ENCODE measurements at places on chromosomes 1 and 21.
A peak's percentile ranks its signal among the peaks of the same experiment; 100 is the strongest.

GRCh38 chr21:34126691-34127090, 53.3 kb downstream of the MRPS6 start:
- DNase-seq = no peak

GRCh38 chr1:154456631-154457030, 45.4 kb upstream of the TDRD10 start:
- DNase-seq = no peak

DNA sequence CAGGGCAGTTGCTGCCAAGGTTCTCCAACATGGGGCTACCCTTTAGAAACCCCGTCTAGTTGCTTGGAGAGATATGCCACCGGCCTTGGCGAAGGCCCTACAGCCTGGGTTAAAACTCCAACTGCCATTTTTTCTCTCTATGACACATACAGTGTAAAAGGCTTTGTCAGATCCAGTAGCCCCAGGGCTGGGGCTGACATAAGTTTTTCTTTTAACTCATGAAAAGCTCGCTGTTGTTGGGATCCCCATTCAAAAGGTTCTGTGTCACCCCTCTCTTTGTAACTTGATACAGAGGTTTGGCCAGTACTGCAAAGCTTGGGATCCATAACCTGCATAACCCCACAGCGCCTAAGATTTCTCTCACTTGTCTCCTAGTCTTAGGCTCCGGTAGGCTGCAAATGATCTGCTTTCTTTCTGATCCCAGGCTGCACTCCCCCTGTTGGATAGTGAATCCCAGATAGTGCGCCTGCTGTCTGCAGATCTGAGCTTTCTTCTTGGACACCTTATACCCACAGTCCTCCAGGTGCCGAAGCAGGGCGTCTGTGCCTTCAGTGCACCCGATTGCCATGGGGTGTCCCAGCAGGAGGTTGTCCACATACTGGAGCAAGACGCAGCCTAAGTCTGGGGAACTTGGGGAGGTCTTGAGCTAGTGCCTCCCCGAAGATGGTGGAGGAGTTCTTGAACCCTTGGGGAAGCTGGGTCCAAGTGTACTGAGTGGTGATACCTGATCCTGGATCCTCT, 406.2 kb downstream of the TGFB2 start:
- no peak for DNase-seq

DNA sequence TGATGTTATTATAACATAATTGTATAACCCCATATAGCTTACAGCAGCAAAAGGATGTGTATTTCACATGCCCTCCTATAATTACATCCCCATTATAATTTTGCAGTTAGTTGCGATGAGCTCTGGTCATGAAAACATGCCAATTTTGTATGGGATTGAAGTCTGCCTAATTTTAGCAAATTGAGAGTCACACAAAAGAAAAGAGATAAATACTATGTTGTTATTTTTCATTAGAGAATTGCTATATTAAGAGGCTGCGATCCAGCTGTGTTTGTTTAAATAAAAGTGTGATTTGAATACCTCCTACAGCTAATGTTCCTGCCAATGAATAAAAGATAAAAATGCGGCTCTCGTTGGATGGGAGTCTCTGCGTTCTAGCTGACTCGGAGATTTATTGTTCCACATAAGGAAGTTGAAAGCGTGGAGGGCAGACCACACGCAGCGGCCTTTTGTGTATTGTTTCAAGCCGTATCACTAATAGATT, 461.0 kb upstream of the NFIA start:
- no peak for DNase-seq

DNA sequence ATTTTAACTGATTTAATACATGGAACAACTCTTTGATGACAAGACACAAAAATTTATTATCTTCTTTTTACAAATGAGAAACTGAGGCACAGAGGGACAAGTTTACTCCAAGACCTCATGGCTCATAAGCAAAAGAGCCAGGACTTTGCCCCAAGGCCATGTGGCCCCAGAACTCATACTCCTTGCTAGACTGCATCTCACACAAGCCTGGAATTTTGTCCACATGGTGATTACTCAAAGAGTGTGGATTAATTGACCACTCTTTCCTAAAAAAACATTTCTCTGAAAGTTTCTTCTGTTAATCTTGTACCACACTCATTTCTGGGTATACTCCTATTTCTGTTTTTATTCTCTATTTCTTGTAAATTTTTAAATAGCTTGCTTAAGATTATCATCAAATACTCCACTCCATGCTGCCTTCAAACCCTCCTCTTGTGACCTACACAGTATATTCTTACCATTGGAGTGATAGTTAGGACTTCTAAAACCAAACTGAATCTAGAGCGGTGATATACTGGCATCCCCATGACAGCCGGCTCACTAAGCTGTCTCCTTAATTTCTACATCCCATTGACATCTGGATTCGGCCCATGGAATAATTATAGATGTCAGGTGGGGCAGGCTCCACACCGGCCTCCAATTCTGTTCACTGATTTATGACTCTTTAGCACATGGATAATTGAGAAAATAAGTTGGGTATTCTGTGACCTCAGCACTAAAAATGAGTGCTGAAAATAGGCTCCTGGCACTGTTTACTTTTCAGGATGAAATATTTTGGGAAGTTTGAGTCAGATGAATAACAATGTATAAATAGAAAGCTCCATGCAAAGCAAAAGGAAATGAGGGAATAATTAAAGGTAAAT, 16.1 kb downstream of the RGS4 start:
- DNase-seq = peak; percentile 45

DNA sequence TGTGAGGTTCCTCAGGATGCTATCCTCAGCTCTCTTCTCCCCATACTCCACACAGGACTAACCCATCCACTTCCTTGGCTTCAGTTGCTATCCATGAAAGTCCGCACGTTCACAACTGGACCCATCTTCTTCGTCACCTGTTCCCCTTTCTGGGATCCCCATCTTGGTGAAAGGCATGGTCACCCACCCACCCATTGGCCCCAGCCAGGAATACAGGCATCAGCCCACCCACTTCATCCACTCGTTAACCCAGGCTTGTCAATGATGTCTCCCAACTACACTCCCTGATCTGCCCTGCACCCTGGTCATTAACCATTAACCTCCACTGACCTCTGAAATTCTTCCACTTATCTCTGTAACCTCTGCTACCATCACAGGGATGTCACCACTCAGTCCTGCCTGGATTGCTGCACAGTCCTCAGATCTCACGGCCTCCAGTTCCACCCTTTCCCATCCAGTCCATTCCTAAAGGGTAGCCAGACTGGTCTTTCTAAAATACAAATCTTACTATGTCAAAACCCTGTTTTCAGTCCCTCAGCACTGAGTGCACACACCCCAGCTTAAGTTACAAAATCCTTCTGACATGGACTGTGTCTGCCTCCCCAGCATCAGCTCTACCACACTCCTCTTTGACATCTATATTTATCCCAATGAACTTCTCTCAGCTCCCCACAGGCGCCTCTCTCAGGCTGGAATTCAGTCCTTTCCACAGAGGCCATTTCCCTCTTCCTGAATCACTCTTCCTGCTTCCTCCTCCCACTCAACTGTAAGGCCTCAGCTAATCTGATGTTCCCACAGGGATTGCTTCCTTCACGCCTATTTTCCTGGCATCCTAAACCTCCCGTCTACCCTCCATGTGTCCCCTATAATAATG, 10.4 kb downstream of the PGLYRP4 start:
- DNase-seq = no peak

GRCh38 chr1:223323491-223324484, 40.2 kb downstream of the SUSD4 start:
- no peak for DNase-seq

DNA sequence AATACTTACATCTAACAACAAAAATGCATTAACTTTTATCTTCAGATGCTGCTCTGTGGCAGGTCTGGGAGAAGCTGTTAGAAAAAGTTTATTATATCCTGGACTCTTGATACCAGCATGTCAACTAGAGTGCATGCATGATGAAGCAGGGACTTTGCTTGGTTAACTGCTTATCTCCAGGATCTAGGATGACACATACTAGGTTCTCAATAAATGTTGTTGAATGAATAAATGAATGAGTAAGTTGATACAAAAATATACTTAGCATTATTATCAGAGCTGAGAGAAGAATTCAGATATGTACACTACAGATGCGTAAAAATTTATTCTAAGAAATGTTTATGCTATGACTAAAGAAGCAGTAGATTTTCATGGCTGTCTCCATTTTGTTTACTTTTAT, 304.3 kb downstream of the LTN1 start:
- DNase-seq = no peak

GRCh38 chr1:18938707-18939070, 17.8 kb downstream of the IFFO2 start:
- peak; percentile 85 for DNase-seq

DNA sequence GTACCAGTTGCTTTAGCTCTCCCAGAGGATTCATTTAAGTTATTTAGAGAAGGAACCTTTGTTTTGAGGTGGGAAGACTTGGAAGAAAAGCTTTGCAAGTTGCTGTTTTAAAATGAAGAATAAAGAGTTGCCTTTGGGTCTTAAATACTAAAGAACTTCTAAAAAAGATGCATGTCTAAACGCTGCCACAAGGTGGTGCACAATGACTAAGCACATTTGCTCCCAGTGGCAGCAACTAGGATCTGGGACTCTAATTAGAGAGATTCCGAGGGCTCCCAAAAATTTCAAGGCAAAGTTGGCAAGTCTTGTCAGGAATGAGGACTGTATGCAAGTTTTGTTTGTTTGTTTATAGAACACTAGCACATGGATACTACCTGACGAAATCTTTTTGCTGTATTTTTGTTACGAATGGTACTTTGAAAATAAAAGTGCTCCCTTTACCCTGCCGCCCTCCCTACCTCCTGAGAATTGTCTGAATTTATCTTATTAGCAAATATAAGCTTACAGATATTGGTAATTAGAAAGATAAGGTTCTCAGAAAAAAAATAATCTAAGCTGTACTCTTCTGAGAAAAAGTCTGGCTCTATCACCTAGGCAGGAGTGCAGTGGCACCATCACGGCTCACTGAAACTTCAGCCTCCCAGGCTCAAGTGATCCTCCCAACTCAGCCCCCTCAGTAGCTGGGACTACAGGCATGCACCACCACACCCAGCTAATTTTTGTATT, 121.8 kb downstream of the HFM1 start:
- DNase-seq = no peak

DNA sequence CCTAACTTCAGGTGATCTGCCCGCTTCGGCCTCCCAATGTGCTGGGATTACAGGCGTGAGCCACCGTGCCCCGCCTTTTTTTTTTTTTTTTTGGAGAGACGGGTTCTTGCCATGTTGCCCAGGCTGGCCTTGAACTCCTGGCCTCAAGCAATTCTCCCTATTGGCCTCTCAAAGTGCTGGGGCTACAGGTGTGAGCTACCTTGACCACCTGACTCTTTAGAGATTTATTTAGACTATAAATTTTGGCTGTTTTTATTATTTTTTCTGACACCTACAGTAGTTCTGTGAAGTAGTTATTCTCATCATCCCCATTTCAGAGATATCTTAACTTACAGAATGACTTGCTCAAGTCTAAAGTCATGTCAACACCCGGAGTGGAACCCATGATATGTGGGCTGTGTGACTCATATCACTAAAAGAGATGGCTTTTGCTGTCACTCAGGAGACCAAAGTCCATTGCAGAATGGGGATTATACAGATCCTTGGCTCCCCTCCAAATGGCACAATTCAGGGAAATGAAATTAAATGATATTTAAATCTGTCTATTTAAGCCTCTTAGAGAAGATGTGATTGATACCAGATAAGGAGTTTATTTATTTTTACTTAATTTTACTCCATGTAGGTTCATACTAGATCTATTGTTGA, 93.2 kb downstream of the CTH start:
- peak; percentile 38 for DNase-seq

GRCh38 chr1:238242181-238242580, 351.5 kb upstream of the ZP4 start:
- DNase-seq = no peak

DNA sequence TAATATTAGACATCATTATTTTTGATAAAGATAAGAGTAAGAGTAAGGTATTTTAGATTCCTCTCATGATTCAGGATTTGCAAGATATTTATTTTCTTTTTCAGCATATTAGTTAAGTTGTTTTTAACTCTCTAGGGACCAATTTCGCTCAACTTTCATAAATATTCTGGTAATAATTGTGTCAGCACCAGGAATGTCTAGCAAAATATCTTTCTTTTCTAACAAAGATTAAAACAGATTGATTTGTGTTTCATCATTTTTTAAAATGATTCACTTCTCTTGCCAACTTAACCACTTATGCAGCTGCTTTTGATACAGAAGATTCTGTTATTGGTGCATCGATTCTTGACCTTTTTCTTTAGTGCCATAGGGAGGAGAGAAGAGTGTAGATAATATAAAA, 172.8 kb upstream of the PTGFR start:
- DNase-seq = no peak

- peak; percentile 90 for DNase-seq
These were observed 96.4 kb downstream of the SSBP3 start for GRCh38 chr1:54309631-54310366.

DNA sequence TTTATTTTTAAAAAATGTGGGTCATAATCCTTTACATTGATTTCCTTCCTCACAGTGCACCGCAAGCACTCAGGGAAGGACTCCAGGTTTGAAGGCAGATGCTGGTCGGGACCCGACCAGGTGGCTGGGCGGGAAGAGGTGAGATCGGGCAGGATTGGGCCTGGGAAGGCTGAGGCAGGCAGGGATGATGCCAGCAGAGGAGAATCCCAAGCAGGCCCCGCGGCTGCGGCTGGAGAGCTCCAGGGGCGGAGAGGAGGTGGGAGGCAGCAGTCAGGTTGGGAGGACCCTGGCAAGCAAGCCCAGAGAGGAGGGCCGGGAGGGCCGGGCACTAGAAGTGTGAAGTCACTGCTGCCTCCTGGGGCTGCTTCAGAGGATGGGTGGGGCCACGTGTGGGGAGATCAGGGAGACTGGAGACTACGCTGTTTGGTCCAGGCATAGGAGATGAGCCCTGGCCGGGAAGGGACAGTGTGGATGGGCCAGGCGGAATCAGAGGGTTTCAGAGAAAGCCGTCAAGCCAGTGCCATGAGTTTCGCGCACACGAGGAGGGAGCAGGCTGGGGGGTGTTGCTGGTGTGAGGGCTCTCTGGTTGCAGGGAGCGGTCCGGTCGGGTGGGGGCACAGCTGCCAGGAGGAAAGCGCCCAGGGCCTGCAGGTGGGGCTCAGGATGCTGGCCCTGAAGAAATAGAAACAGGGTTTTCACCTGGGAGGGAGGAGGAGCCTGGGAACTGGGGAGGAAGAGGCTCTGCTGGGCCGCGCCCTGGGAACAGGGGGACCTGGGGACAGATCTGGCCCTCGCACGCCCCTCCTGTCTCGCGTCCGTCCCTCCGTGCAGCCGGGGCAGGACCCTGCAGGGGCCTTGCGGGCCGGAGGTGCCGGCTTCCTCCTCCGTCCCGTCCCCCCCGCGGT, 888 bp upstream of the COL18A1 start:
- no peak for DNase-seq

DNA sequence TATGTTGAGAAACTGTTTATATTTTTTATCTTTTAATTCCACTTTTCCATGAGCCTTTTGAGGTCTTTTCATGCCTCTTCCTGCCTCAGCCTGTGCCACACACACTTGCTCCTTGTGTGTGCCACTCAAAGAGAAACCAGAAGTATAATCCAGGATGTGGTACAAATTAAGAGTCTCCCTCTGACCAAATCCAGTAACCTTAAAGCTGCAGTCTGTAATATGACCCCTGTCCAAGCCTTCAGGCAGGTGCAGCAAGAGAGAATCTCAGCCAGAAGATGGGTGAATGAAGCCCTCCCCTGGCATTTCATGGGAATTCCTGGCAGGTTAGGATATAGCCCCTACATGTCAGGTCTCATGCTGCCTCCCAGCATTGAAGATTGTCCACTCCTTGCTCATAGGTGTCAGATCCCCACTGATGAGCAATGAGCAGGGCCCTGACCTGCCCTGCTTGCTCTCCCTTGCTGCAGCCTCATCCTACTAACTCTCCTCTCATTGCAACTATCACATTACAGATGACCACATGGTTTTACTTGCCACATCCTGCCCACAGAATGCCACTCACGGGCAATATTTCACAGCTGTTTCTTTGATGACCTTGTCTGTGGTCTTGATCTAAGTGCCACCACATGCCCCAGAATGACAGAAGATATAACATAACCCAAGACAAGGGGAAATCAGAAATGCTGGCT, 169.3 kb downstream of the SEC16B start:
- DNase-seq = no peak
